ENCODE measurements at places on chromosomes 6 and 20.

DNA sequence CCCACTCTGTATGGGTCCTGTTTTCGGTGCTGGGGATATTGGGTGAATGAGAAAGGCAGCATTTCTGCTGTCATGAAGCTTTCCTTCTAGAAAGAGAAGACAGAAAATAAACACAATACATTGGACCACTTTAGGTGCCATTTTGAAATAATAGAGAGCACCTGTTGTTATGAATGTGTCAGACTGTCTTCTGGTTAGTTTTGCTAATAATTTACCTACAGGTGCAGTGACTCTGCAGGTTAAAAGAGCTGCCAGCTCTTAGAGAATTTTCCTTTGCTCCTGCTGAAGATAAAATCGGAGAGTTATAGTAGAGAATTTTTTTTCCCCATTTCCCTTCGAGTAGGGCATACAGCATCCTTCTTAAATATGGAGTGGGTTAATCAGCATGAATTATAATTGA lies 21.9 kb upstream of the GCLC start:
- DNase-seq, result no peak

DNA sequence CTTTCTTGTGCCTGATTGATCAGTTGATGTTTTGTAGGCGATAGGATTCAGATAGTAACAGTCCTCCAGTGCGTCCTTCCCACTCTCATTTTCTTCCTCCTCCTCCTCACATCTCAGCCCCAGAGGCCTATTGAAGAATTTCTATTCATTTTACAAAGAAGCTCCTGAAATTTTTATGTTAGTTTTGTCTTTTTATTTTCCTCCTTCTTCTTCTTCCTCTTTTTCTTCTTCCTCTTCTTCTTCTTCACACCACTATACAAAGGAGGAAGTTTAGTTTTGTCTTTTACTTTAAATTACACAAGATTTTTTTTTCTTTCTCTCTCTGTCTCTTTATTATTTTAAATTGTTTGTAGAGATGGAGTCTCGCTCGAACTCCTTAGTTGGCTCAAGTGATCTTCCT lies 19.1 kb downstream of the BTN2A1 start:
- DNase-seq, result no peak

GRCh38 chr20:61989741-61990140 lies 75.9 kb downstream of the TAF4 start:
- no peak for DNase-seq

DNA sequence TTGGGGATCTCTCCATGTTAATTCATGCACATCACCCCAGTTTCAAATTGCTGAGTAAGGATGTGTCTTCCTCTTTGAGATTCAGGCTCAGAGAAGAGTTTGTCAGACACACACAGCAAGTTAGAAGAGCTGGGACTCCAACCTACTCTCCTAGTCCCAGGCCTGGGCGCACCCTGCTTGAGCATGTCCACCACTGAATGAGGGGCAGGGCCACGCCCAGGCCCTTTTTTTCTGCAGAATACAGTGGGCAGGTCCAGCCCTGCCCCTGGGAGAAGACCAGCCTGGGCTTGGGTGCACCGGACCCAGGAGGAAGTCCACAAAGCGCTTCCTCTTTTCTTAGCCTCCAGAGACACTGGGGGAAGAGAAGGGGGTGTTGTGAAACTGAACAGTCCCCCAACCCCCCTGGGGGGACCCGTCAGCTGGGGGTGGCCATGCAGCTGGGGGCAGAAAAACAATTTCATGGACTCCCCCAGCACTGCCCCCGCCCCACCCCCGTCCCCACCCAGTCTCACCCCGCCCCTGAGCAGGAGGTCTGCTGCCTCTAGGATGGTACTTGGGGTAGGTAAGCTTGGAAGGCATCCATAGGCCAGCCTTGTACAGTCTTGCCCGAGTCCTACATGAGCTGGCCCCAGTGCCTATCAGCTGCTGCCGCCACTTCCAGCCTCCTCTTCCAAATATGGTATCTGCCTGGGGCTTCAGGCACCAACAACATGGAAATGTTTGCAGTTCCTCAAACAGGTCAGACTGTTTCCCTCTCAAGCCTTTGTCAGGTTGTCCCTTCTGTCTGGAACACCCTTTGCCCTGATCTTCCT lies 11.7 kb upstream of the HCK start:
- DNase-seq, result no peak

DNA sequence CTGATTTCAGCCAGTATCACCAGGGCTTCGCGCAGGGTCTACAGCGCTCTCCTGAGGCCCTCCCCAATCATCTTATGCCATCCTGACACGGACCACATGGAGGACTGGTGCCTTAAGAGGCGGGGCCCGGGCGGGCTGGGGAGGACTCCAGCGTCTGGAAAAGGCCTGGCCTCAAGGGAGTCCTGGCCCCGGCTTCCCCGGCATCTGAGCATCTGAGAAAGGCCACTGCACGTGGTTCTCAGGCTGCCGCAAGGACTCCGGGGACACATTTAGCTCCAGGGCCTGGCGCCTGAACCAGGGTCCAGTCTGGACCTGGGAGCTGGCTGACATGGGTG lies 21.4 kb downstream of the BHLHE23 start:
- DNase-seq, result no peak

DNA sequence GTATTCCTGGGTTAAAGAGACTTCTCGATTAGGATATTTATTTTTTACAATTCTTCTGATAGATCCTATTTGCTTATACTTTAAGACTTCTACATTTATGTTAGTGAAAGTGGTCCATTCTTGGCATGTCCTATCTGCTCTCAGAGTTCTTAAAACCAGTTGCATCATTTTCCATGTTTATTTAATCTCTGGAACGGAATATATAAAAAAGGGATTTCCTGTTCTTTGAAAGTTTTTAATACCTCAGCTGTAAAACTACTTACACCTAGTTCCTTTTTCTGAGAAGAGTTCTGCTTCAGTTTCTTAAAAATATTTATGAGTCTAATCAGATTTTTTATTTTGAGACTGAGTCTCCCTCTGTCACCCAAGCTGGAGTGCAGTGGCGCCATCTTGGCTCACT lies 18.0 kb upstream of the MYL9 start:
- no peak for DNase-seq

DNA sequence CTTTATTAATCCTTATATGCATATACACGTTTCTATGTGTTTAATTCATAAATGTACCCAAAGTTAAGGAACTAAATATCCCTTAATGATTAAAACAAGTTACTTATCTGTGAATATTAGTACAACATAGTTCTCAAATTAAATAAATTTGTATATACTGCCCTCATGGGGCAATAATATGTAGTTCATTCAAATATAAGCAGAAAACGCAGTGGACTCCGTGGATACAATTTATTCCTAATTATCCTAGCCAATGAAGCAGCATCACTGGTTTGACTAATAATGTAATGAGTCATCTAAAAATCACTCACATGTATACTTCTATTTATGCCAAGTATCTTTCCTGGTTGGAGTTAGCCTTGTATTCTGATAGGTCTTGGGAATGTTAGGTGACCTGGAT lies 111.6 kb downstream of the TBC1D32 start:
- peak; percentile 29 for DNase-seq

DNA sequence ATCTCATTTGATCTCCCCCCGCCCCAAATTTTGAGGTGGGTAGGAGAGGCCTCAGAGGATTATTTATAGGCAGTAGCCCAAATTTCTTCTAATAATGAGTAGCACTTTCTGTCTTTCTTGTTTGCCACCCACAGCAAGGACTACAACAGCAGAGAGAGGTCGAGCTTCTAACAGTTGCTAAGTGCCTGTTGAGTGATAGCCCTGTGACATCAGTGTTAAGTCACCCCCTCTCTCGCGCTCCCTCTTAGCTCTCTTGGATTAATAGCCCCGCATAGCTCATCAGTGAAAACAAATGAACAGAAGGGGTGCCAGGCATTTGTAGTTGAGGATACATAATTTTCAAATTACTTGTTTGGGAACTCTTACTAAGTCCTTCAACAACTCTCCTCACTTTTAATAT lies 3.5 kb downstream of the ANKRD60 start:
- DNase-seq, result no peak

DNA sequence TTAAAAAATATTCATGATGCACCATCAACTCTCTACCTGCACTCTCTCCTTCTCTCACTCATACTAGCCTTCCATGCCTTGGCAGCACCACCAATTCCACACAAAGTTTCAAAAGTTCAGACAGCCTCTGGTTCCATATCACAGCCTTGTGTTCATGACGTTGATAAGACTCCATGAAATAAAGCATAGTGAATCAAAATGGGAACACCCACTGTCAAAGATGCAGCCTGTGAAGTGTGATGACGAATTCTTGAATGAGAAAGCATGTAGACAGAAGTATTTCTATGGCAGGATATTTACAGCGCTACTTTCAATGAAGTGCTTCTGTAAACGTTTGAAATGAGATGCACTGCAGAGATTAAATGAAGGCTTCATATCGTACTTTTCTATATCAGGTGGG lies 77.3 kb upstream of the FERMT1 start:
- no peak for DNase-seq

GRCh38 chr6:49519660-49520059 lies 19.9 kb downstream of the GLYATL3 start:
- DNase-seq, result no peak

DNA sequence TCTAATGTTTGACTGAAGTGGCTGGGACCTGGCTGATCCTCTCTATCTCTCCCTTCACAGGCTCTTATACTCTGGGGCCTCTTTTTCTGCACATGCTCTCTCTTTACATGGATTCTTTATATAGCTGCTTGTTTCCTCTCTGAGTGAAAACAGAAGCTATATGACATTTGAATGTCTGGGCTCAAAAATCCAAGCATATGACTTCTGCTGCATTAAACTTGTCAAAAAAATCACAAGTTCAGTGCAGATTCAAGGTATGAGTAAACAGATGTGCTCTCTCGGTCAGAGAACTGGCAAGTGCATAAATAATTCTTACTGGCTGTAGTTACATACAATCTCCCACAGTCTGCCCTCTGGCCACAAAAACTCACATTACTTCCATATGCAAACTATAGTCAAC lies 96.6 kb downstream of the LCA5 start:
- DNase-seq, result no peak

- peak; percentile 83 for DNase-seq
Measured at GRCh38 chr6:140441256-140441655, 1066.8 kb upstream of the CITED2 start.

DNA sequence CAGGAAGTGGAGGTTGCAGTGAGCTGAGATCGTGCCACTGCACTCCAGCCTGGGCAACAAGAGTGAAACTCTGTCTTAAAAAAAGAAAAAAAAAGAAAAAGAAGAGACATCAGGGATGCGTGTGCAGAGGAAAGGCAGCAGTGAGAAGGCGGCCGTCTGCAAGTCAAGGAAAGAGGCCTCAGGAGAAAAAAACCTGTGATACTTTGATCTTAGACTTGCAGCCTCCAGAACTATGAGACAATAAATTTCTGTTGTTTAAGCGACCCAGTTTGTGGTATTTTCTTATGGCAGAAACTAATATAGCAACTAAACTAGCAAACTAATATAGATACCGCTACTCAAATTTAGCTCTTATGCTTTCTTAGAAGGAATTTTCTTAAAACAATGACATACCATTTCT lies 36.1 kb downstream of the FGD2 start:
- no peak for DNase-seq

- DNase-seq, result no peak
Measured at GRCh38 chr6:137148306-137149034, 25.0 kb downstream of the IL22RA2 start.

GRCh38 chr6:169247991-169248390 lies 5.7 kb downstream of the THBS2 start:
- DNase-seq, result no peak

- no peak for DNase-seq
Measured at GRCh38 chr20:48736231-48736630, 91.6 kb downstream of the PREX1 start.

GRCh38 chr20:47115694-47116093 lies 221.1 kb downstream of the EYA2 start:
- no peak for DNase-seq
